HEK293T (cell line): ENCODE measurements at places on chromosomes 6 and 20.

DNA sequence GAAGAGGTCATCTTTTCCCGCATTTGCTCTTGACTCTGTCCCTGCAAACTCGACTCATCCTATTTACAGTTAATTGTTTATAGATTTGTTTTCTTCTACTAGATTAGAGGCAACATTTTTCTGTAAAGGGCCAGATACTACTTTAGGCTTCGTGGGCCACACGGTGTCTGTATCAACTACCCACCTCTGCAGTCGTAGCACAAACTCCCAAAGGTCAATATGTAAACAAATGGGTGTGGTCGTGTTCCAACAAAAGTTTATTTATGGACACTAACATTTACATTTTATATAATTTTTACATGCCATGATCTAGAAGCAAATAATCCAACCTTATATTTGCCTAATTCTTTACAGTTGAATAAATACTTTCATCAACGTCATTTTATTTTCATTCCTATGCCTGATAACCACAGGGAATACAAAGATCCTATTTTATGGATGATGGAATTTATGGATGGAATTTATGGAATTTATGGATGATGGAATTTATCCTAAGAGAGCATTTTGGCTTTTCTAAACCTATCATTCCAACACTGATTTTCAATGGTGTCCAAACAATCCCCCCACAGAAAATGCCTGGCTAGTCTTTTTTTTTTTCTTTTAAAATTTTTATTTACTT lies 232.8 kb downstream of the MYLK4 start:
- no peak for DNase-seq

- DNase-seq = no peak
Observed at GRCh38 chr6:7215131-7215530, 97.9 kb downstream of the SSR1 start.

DNA sequence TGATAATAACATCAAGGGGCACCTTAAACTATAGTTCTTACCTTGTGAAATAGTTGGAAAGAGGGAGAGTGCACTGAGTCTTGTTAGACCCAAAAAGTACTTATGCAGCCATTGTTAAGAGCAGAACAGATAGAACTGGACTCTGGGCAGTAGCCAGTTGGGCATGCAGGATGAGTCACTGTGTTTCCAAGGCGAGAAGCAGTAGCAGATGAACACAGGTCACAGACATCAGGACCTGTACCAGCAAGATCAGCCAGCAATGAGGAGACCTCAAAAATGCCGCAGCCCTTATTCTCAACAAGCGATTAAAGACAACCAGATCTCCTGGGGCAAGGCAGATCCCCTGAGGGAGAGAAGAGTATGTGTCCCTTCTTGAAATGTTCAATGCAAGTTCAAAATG lies 79.0 kb downstream of the SAMD3 start:
- no peak for DNase-seq

- DNase-seq = no peak
Observed at GRCh38 chr20:58028123-58028522, 200.3 kb downstream of the ANKRD60 start.

DNA sequence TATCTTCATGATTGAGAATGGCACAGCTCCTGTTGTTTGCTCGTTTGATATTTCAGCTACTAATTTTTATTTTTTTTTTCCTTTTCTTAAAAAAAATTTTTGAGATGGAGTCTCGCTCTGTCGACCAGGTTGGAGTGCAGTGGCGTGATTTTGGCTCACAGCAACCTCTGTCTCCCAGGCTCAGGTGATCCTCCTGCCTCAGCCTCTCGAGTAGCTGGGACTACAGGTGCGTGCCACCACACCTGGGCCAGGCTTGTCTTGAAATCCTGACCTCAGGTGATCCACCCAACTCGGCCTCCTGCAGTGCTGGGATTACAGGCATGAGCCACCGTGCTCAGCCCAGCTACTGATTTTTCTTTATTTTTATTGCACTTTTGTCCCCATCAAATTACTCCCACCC lies 150.2 kb upstream of the SIM1 start:
- DNase-seq = no peak

DNA sequence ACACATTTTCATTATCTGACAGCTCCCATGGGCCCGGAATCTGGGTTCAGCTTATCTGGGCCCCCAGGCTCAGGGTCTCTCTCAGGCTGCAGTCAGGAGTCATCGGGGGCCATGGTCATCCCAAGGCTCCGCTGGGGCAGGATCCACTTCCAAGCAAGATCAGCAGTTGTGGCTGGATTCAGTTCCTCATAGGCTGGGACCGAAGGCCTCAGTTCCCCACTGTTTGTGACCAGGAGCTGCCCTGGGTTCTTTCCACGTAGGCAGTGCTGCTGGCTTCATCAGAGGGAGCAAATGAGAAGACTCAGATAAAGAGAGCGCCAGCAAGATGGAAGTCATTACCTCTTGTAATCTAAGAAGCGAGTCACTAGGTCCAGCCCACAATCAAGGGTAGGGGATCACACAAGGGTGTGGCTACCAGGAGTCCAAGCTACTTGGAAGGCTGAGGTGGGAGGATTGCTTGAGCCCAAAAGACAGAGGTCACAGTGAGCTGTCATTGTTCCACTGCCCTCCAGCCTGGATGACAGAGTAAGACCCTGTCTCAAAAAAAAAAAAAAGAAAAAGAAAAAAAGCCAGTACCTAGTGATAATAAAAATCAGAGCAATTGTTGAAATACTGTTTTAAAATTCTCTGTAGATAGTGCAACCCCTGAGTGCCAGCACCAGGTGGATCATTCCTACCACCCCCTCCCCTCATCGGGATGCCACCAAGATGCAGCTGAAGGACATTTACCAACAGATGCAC lies 162.7 kb downstream of the NFATC2 start:
- DNase-seq = no peak

GRCh38 chr6:53790886-53791285 lies 3.9 kb upstream of the LRRC1 start:
- no peak for DNase-seq

DNA sequence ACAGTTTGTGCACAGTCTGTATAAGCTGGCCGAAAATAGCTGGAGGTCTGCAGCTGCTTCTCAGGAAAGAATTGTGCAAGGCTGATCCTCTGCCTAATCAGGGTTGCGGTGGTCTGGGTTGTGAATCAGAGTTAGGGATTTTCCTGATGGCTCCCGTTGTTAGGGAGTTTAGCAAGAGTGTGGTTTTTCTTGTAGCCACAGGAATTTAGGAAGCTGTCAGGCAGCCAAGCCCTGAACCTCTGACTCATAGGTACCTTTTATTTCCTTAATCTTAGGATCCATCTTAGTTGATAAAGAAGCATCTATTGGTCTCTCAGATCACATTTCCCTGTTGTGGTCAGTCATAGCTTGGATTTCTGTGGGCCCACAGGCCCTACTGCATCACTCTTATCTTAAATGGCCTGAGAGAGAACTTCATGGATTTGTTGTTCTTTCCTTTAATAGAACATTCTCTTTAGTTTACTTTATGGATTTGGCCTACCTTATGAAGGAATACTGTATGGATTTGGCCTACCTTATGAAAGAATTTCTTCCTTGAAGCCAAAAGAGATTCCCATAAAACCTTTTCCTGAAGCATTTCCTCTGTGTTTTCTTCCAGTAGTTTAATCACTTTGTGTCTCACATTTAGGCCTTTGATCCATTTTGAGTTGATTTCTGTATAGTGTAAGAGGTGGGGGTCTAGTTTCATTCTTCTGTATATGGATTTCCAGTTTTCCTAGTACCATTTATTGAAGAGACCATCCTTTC lies 10.3 kb downstream of the KIF25 start:
- no peak for DNase-seq

DNA sequence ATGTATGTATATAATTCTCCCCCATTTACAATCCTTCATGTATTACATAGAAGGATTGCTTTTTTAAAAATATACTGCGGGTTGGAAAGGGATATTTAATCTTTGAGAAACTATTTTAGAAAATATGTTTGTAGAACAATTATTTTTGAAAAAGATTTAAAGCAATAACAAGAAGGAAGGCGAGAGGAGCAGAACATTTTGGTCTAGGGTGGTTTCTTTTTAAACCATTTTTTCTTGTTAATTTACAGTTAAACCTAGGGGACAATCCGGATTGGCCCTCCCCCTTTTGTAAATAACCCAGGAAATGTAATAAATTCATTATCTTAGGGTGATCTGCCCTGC lies 3.6 kb downstream of the FOXC1 start:
- DNase-seq = no peak

- DNase-seq = no peak
Observed at GRCh38 chr20:21508230-21509078, 5.4 kb downstream of the NKX2-2 start.

DNA sequence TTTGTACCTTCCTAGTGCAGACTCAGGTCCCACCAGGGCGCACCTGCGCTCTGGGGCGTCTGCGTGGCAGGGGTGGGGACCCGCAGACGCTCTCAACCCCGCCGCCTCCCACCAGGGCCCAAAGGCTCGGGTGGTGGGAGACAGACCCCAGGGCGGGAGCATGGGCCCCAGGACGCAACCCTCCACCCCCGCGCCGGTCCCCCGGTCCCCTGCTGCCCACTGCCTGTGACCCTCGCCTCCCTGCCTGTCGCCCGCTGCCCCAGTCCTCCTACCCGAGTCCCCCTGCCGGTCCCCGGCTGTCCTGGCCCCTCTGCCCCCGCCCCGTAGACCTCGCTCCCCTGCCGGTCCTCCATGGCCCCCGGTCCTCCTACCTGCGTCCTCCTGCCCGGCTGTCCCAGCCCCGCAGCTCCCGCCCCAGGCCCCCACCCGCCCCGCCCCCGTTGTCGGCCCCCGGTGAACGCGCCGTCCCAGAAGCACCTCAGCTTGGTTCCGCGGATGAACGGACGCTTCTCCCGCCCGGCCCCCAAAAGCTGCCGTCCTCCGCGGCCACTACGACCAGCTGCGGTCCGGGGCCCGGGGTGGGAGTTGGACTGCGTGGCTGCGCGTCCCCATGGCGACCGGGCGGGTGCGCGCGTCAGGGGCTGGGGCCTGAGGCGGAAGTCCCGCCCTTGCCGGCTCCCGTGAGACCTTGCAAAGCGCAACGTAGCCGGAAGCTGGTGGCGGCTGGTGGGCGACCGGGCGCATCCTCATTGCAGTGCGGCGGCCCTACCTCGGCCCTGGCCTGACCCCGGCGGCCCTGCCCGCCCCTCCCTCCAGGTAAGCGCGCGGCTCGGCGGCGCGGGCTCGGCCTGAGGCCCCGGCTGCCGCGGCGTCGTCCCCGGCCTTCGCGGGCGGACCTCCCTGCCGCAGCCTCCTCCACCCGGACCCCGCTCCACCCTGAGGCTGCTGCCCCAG lies at the start of gene ARFGAP1:
ARFGAP1 (plus strand) TSS at position 709 of the 954 bp plus-strand sequence. CDS start 2,768 bp downstream, outside the sequence.
- peak; percentile 98 for DNase-seq

DNA sequence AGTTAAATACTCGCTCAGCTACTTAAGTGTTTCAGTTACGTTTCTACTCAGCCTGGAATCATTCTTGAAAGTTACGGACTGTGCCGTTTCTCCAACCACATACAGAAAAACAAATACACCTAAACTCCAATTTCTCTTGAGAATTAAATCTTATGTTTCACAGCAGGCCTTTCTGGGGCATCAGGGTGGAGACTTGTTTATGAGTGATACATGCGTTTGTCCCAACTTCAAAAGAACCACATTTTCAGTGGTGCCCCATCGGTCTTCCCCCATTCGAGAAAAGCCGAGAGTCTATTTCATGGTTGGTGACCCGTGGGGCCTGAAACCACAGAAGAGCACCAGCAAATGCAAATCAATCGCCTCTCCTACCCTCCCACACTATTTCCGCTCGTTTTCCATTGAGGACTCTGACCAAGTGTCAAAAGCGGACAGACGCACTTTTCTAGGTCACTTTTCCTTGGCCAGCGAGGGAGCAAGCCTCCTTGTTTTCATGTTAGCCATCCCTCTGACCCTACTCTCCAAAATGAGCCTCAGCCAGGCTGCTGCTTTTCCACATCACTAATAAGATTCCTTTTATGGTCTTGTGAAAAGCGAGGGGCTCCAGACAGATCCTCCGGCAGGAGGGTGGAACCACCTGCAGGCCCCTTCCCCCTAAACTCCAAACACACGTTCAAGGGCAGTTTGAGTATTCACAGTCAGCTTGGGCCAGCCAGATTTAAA lies 3.1 kb downstream of the JAG1 start:
- DNase-seq = no peak

DNA sequence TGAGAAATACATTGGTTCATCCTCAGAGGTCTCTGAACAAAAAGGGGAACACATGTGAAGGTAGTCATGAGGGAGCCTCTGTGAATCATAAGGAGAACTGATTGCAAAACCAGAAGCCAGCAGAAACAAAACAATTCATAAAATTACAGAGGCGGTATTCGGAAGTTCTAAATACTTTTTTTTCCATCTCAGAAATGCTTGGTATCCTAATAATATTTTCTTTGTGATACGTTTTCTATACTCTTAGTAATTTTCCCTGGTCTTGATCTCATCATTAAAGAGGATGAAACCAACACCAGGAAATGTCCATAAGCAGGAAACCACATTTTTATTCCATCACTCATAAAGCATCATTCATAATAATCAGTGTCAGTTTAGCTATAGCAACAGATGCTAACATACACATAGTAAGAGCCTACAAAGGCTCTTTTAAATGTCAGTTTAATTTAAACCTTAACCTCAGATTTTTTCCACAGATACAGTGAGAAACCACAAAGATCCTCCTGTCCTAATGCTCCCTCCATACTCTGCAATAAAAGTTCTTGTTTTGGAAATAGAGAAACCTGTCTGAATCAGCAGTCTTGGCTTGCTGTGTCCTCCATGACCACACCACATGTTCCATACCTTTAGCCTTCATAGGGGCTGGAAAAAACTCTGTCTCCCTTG lies 29.2 kb downstream of the SGK1 start:
- no peak for DNase-seq

DNA sequence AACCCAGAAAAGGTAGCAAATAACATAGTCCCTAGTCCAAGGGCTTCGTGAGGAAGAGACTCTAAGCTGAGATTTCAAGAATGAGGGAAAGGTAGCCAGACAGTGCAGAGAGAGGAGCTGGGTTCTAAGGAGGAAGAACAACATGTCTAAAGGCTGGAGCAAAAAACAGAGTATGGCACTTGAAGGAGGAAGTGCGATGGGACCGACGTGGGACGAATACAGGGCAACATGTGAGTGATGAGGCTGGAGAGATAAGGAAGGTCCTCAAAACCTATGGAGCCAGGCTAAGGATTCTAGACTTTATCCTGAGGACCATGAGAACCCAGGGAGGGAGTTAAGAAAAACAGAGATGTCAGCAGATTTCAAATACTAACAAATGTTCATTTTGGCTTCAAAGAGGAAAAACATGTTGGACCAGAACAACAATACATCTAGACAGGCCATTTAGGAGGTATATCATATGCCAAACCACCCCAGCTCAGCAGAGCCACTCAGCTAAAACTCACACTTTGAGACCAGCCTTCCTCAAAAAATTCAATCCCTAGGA lies 17.5 kb downstream of the ATXN1 start:
- no peak for DNase-seq
